SK-N-SH treated with all-trans-retinoic acid at 6 μM for 48 hours (cell line): ENCODE measurements at places on chromosomes 2 and 18.

- ATAC-seq = no peak
Measured at GRCh38 chr2:222179592-222179991, 119.2 kb downstream of the PAX3 start.

- peak; percentile 83 for ATAC-seq
Measured at GRCh38 chr18:34710934-34711333, 836 bp downstream of the DTNA start.

GRCh38 chr2:48219555-48220436 lies 310.2 kb upstream of the STON1 start:
- no peak for ATAC-seq

DNA sequence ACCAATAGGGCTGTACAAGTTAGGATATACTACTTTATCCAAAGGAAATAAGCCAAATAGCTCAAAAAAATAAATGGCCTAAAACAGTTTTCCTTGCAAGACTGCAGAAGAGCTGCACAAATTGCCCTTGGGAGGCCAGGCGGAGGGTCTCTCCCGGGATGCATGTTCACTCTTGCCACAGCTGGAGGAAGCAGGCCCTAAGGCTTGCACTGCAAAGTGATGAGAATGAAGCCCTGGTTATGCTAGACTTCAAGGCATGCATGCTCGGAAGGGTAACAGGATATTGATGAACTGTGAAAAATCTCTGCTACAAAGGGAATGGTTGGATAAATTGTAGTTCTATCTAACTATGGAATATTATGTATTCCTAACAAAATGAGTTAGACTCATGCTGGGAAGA lies 27.5 kb upstream of the LDLRAD4 start:
- no peak for ATAC-seq

DNA sequence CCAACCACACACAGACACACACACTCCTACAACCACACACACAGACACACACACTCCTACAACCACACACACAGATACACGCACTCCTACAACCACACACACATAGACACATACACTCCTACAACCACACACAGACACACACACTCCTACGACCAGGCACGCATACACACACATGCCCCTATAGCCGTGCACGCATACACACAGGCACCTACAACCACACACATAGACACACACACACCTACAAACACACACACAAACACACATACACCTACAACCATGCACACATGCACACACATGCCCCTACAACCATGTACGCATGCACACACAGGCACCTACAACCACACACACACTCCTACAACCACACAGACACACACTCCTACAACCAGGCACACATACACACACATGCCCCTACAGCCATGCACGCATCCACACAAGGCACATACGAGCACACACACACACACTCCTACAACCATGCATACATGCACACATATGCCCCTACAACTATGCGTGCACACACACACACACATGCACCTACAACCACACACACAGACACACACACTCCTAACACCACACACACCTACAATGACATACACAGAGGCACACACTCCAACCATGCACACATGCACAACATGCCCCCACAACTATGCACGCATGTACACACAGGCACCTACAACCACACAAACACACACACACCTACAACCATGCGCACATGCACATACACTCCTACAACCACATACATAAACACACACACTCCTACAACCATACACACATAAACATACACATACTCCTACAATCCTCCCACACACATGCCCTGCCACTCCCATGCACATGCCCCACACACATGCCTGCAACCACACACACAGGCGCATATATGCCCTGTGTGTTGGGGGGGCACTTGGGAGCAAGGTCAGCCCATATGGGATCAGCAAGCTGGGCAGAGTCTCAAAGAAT lies 19.1 kb upstream of the TEX51 start:
- no peak for ATAC-seq

GRCh38 chr2:133641497-133641896 lies 73.2 kb upstream of the NCKAP5 start:
- no peak for ATAC-seq

- no peak for ATAC-seq
Measured at GRCh38 chr18:45805551-45805950, 19.9 kb upstream of the SIGLEC15 start.

- ATAC-seq = no peak
Measured at GRCh38 chr2:150462770-150463169, 24.7 kb downstream of the RND3 start.

GRCh38 chr2:41737888-41738287 lies 309.9 kb upstream of the PKDCC start:
- no peak for ATAC-seq

- peak; percentile 84 for ATAC-seq
Measured at GRCh38 chr2:38106405-38107094, 30.6 kb upstream of the CYP1B1 start.

DNA sequence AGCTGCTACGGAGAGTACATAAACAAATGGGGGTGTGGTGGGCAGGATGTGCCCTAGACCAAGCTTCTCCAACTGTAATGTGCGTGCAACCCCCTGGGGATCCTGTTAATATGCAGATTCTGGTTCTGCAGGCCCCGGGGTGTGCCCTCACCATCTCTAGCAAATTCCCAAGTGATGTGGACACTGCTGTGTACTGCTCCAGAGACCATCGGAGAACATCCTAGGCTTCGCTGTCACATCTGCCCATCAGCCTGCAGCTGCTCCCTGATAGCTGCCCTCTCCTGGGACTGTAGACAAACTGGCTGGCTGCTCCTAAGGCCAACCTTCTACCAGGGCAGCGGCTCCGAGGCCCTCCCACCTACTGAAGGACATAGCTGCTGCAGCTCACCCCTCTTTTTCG lies 3.2 kb downstream of the HS1BP3 start:
- no peak for ATAC-seq

DNA sequence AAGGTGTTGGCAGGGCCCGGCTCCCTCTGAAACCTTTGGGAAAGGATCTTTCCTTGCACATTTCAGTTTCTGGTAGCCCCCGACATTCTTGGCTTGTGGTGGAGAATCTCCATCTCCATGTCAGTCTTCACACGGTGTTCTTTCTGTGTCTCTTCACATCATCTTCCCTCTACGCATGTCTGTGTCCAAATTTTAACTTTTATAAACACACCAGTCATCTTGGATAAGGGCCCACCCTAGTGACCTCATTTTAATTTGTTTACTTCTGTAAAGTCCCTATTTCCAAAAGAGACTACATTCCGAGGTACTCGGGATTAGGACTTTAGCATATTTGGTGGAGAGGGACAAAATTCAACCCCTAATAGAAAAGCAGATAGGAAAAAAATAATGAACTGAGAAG lies 138.4 kb downstream of the GALNT3 start:
- ATAC-seq = no peak

DNA sequence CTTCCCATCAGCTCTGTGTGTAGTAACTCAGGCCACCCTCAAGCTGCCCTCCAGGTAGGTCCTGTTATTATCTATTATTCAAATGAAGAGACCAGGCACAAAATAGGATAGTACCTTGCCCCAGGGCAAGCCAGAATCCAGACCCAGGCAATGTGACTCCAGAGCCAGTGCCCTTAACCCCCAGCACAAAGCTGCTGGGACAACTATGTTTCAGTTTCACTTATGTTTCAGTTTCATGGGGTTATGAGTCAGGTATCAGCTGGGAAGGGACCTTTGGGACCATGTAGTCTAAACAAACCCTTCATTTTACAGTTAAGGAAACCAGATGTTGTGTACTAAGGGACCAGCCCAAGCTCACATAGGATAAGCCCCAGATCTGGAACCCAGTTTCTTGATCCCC lies 10.0 kb downstream of the HK2 start:
- peak; percentile 3; the same call in 1 of the 3 replicates for ATAC-seq

DNA sequence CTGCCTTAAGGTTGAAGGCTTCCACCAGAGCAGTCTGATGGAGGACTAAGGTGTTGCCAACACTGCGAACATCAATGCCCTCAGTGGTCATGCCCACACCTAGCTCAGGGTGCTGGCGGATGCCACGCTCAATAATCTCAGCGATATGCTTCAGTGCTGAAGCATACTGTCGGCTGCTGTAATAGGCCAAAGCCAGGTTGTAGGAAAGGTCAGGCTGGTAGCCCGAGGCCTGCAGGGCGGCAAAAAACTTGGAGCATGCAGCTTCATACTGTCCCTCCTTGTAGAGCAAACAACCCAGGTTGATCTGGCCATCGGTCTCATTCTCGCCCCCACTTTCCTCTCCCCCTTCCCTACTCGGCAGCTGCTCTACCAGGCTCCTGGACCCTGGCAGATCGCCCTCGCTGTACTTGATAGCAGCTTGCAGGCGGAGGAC lies 159.4 kb downstream of the AGPS start:
- ATAC-seq = no peak

GRCh38 chr2:81976998-81977397 lies 1672.4 kb upstream of the LRRTM1 start:
- ATAC-seq = no peak

DNA sequence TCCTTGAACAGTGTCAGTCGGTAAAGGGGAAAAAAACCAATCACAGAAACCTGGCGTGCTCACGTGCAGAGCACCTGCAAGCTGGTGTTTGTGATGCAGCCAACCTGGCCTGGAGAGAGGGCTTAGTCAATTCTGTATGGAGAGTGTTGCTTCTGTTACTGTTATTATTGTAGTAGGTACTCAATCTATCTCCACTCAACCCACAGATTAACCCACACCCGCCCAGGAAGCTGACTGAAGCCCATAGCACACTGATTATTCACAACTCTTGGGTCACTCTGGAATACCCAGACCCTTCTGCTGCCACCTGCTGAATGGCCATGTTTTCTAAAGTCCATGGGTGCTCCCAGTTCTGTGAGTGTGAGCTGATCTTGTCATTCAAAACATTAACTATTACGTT lies 53.9 kb downstream of the TNFRSF11A start:
- ATAC-seq = no peak

GRCh38 chr2:70954886-70955285 lies 19.2 kb downstream of the ATP6V1B1 start:
- no peak for ATAC-seq

DNA sequence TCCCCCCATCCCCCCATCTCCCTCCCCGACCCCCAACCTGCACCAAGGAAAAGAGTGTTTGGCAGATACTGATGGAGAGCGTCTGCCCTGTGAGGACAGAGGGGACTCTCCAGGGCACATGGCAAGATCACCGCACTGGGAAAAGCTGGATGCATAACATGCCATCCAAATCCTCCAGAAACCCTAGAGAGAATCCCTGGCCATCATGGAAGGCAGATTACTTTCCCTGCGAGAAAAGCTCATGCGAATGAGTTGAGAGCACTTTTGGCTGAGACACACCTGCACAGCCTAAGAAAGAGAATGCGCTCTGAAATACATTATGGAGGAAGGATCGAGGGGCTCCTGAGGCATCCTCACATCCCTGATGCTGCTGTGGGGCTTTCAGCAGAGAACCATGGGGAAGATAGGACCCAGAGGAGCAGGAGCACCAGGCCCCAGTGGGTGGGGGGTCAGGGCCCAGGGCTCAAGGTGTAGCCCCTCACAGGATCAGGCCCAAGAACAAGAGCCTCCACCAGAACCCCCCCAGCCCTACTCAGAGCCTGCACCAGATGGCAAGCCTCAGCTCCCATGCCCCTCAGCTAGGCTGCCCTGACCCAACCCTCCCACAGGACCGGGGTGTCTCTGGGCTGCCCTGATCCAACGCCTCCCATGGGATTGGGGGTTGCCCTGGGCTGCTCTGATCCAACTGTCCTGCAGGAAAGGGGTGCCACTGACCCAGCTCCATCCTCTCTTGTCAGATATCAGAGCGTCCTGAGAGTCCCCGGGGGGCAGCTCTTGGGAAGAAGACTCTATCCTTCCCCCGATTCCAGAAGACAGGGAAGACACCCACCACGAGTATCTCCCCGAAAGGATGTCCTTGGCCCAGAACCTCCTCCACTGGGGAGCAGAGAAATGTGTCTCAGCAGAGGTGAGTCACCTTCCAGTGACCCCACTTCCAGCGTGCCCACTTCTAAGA lies 153.4 kb downstream of the NDUFA10 start:
- no peak for ATAC-seq

GRCh38 chr2:133943108-133943507 lies 310.8 kb upstream of the MGAT5 start:
- ATAC-seq = no peak

- no peak for ATAC-seq
Measured at GRCh38 chr2:201260302-201260800, at the start of gene CASP8. CASP8 (plus strand) TSS chr2:201260536; CDS start chr2:201266487, 5,951 bp downstream.

DNA sequence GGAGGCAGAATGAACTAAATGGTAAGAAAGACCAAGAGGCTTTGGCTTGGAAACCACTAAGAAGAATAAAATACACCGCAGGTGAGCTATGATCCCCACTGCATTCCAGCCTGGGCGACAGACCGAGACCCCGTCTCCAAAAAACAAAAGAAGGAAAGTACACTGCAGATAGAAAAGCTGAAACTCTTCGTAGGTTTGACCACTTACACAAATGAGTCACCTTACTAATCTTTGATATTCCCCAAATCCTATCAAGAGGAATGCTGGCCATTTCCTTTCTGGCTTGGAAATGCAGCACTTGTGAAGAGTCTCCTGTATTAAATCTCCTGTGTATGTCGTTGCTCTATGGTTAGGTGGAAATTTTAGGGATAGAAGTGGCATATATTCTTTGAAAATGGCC lies 108.8 kb downstream of the MTCL1 start:
- peak; percentile 53; the same call in 2 of the 3 replicates for ATAC-seq

- no peak for ATAC-seq
Measured at GRCh38 chr2:71799013-71799575, 345.7 kb downstream of the DYSF start.

DNA sequence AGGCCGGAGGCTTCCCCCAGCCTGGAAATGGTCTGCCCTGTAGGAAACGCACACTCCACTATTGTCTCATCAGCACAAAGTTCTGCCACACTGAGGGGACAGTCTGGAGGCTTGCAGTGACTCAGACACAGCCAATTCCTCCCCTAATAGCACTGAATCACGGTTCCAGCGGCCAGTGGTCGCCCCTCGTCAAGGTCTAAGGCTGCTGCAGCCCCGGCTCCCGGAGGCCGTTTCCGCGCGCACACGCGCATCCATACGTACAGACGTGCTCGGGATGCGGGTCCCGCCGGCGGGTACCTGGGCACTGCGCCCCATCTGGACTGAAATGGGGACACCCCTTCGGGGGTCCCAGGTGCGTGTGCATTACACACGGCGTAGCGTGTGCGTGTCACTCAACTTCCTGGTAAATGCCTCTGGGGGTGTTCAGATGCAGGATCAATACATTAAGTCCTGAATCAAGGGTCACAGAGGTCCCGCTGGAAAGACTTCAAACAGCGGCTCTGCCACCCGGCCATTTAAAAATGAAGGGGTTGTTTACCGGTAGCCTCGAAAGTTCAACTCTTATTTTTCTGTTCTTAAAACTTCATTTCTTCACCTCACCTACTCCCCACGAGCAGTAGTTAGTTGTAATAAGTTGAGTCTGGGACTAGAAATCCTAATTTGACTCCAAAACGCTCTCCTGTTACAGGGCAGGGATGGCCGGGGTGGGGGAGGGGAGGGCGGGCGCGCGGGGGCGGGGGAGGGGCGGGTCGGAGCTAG lies 572 bp upstream of the ZNF516 start:
- ATAC-seq = 0 out of 3 replicates have a peak, but pooled peaks have one; percentile 6

- peak; percentile 44; the same call in 2 of the 3 replicates for ATAC-seq
Measured at GRCh38 chr2:239249776-239250175, 151.0 kb downstream of the HDAC4 start.
